Activated naive CD4-positive, alpha-beta T cell treated with anti-CD3 and anti-CD28 coated beads, Interleukin-2, amount 50 U/mL, for 72 hours (primary cell): ENCODE measurements at places on chromosomes 16 and 17. TPM values are rescaled to one million over a fixed set of nuclear protein-coding genes. Genes with fewer than 3 reads are reported as not detected.

Gene CES4A
- total RNA-seq = 8.2 TPM

Gene MARVELD3
- total RNA-seq = not detected

Gene BCL6B
- total RNA-seq = 0.59 TPM

Gene SUPT6H
- 91.8 TPM for total RNA-seq

Gene CCL18
- total RNA-seq = not detected

Gene CA7
- not detected for total RNA-seq

Gene MT1A
- 1.0 TPM for total RNA-seq

Gene ZNF23
- 4.5 TPM for total RNA-seq

Gene GPT2
- total RNA-seq = 11.1 TPM

Gene SDR42E1
- total RNA-seq = 11.0 TPM
